ENCODE measurements at places on chromosomes 4 and X. TPM values are rescaled to one million over a fixed set of nuclear protein-coding genes. Genes with fewer than 3 reads are reported as not detected.

GRCh38 chr4:125938541-125938940 is 623.8 kb downstream of the FAT4 start:
- DNase-seq = no peak
- no peak overlapping the region for H3K4me3 ChIP-seq
- H3K36me3 ChIP-seq = no peaks in the 10 kb centered on the region
- H3K27ac ChIP-seq = no peak overlapping the region
- no peaks in the 10 kb centered on the region for H3K27me3 ChIP-seq

DNA sequence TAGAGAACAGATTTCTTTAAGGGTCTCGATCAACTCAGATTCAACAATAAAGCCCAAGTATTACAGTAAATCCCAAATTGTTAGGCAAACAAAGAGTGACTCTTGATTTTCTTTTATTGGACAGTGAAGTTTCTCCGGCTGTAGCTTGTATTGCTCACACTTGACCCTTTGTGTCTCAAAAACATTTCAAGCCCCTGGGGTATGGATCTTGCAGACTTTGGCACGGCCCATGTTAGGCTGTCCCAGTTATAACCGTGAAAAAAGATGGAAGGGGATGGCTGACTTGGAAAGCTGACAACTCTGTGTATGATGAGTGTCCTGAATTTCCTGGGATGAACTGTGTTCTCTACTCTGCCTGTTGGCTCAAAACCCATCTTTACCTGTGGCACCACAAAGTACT is 356.1 kb downstream of the SLITRK2 start:
- DNase-seq = no peak
- H3K4me1 ChIP-seq = no peaks in the 10 kb centered on the region
- no peak overlapping the region for H3K27ac ChIP-seq
- no peaks in the 10 kb centered on the region for H3K27me3 ChIP-seq
- no peaks in the 10 kb centered on the region for H3K36me3 ChIP-seq

DNA sequence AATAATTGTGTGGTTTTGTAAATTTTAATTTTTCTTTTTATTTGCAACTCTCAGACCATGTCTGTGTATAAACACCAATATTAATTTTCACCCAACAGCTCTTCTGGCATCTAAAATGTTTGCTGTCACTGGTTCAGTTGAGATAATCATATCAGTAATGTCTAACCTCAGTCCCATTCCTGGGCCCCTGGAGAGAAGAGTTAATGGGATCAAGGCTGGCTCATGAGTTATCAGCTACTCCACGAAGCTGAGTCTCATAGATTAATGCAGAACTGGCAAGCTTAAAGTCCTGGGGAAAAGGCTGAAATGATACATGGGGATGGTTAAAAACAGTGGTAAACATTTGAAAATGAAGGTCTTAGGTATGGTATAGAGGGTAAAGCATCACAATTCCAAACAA is 28.4 kb upstream of the TSPAN5 start:
- DNase-seq = no peak
- H3K27me3 ChIP-seq = no peaks in the 10 kb centered on the region
- peaks cover 16% of the 10 kb centered on the region for H3K4me1 ChIP-seq
- H3K27ac ChIP-seq = no peak overlapping the region
- H3K4me3 ChIP-seq = no peak overlapping the region
- H3K36me3 ChIP-seq = peaks cover 2% of the 10 kb centered on the region

DNA sequence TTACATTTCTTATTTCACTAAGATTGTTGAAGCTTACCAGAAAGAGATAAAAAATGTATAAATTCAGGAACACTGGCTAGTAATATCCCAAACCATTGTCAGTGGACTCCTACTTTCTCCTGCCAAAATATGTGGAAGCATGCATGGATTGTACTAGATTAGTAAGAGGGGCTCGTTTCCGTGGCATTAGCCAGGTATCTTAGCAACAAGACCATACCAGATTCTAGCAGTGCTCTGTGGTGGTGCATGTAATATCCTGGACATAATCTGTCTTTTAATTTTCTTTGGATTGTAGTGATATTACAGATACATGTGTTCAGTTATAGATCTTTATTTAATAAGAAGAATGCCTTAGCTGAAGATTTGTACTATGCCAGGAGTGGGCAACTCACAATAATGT is 371.9 kb upstream of the PITX2 start:
- H3K4me3 ChIP-seq = no peak overlapping the region
- no peak for DNase-seq
- H3K36me3 ChIP-seq = no peaks in the 10 kb centered on the region
- H3K27ac ChIP-seq = no peak overlapping the region

DNA sequence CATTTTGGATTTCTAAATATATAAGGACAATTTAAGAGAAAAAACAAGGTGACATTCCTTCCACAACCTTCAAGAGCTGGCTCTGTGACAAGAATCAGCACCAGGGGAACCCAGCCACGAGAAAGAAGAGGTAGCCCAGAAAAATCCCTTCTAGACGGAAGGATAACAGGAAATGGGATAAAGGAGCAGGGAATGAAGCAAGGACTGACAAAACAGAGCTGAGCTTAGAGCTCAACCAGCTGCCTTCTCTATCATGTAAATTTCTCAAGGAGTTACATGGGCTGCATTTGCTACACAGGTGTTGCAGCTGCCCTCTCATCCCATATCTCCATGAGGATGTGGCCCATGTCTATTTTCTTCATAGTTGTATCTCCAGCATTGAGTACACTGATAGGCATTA is 154.2 kb upstream of the PRDX4 start:
- DNase-seq = no peak

DNA sequence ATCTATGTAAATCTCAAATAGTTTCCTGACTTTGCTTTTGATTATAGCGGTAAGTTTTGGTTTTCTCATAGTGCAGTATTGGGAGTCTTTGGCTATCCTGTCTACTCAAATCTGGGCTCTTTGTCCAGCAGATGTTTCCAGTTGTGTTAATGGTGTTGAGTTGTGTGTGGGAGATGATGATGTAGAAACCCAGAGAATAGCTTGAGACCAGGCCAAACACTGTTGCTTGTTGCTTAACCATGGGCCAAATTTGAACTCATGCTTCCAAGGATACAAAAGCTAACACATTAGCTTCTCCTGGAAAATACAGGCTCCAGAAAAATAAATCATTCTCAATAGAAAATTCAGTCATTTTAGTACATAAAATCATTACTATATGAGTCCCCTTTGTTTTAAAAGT is 82.6 kb upstream of the GYPA start:
- no peaks in the 10 kb centered on the region for H3K4me1 ChIP-seq
- H3K27me3 ChIP-seq = no peaks in the 10 kb centered on the region
- DNase-seq = no peak
- H3K4me3 ChIP-seq = no peak overlapping the region
- H3K36me3 ChIP-seq = no peaks in the 10 kb centered on the region

DNA sequence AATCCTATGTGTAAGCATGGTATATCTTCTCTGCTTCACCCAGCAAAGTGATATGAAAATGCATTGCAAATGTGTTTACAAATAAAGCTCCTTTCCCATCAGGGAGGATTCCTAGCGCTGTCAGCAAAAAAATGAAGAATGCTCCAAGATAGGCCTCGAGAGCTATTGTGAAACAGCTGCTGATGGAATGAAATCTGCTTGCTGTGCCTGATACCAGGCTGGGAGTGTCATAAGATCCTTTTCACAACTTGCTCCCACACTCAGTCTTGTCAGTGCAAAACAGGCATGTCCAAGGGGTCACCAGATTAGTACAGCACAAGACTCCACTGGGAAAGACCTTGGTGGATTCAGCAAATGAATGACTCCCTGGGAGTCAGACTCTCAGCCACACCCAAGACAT is 34.1 kb downstream of the HNRNPH2 start:
- H3K36me3 ChIP-seq = peaks cover 8% of the 10 kb centered on the region
- H3K27me3 ChIP-seq = no peaks in the 10 kb centered on the region
- DNase-seq = no peak
- peaks cover 2% of the 10 kb centered on the region for H3K4me1 ChIP-seq
- H3K4me3 ChIP-seq = no peak overlapping the region
- no peak overlapping the region for H3K27ac ChIP-seq

GRCh38 chr4:165662341-165662740 is 210.7 kb upstream of the TLL1 start:
- no peak overlapping the region for H3K4me3 ChIP-seq
- H3K27me3 ChIP-seq = no peaks in the 10 kb centered on the region
- H3K4me1 ChIP-seq = no peaks in the 10 kb centered on the region
- H3K27ac ChIP-seq = no peak overlapping the region
- no peaks in the 10 kb centered on the region for H3K36me3 ChIP-seq
- no peak for DNase-seq

- H3K4me3 ChIP-seq = no peak overlapping the region
- DNase-seq = no peak
- H3K4me1 ChIP-seq = peaks cover 7% of the 10 kb centered on the region
- no peak overlapping the region for H3K27ac ChIP-seq
- H3K36me3 ChIP-seq = no peaks in the 10 kb centered on the region
These were observed 50.1 kb upstream of the SYTL5 start for GRCh38 chrX:37956223-37956622.

DNA sequence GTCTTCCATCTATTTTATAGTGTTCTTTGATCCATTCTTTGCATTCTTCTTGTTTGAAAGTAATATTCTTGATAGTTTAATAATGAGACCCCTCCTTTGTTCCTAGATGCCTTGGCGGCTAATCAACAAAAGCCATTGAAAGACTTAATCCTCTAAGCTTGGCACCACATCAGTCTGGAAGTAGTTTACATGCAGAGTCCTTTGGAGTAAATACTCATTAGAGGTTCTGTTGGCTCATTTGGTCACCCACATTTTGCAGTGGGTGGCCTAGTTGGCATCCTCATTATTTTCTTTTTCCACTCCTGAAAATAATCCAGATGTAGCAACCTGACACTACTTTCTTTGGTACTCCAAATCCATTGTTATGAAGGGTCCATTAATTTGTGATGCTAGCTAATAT is 64.5 kb downstream of the DKK2 start:
- DNase-seq = no peak
- H3K4me3 ChIP-seq = no peak overlapping the region
- no peaks in the 10 kb centered on the region for H3K36me3 ChIP-seq

DNA sequence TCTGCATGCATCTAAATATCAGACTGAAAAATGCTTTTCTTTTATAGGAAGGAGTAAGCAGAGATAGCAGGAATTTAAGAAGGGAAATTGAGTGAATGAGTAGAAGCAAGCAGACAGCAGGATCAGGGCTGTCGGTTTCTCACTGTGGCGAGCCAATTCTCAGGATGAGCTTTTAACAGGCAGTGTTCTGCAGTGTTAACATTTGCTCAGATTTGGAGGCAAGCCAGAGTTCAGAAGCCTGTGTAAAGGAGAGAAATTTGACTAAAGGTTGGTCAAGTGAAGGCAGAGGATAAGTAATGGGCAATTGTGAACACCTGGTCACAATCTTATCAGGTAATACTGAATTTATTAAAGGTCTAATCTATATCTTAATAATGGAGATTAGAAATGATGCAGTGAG is 133.3 kb upstream of the MAGEB16 start:
- DNase-seq = no peak
- H3K4me3 ChIP-seq = no peak overlapping the region
- H3K27ac ChIP-seq = no peak overlapping the region
- H3K27me3 ChIP-seq = no peaks in the 10 kb centered on the region

DNA sequence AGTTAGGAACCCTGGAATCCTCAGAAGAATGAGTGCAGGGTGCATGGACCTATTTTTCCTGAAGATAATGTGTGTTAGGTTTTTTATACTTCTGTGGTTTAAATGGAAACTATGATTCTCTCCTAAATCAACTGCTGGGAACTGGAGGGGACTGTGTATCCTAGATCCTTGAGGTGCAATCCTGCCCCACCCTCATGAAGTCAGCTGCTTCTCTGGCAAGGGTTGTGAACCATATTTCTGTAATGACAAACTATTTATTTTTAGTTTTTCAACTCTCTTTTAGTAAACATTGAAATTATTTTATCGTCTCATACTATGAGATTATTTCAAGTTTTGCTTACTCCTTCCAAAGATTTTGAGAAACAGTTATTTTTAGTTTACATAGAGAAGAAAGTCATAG is 25.8 kb upstream of the VEGFC start:
- DNase-seq = no peak
- H3K36me3 ChIP-seq = no peaks in the 10 kb centered on the region

DNA sequence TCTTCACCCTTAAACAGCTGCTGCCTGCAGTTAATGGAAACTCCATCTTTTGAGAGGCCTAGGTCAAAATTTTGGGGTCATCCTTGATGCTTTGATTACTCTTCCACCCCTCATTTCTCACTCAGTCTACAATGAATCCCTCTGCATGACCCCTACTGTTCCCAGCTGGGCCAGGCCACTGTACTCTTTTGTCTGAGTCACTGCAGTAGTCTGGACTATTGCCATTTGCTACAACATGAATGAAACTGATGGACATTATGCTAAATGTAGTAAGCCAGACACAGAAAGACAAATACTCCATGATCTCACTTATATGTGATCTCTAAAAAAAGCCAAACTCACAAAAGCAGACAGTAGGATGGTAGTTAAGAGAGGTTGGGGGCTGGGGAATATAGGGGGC is 28.3 kb downstream of the STK32B start:
- no peak overlapping the region for H3K4me3 ChIP-seq
- H3K27ac ChIP-seq = no peak overlapping the region
- no peak for DNase-seq
- H3K4me1 ChIP-seq = no peaks in the 10 kb centered on the region
- no peaks in the 10 kb centered on the region for H3K27me3 ChIP-seq

GRCh38 chr4:38948551-38948950 is 80.9 kb downstream of the FAM114A1 start:
- DNase-seq = no peak
- H3K4me3 ChIP-seq = no peak overlapping the region
- H3K36me3 ChIP-seq = no peaks in the 10 kb centered on the region
- H3K4me1 ChIP-seq = peaks cover 24% of the 10 kb centered on the region
- H3K27ac ChIP-seq = no peak overlapping the region

- H3K4me1 ChIP-seq = no peaks in the 10 kb centered on the region
- DNase-seq = no peak
- H3K27ac ChIP-seq = no peak overlapping the region
- no peaks in the 10 kb centered on the region for H3K27me3 ChIP-seq
These were observed 45.9 kb upstream of the RPA4 start for GRCh38 chrX:96837808-96838207.

- peaks cover 2% of the 10 kb centered on the region for H3K36me3 ChIP-seq
- H3K27me3 ChIP-seq = no peaks in the 10 kb centered on the region
- no peak for DNase-seq
- no peak overlapping the region for H3K27ac ChIP-seq
- H3K4me1 ChIP-seq = peaks cover 5% of the 10 kb centered on the region
These were observed 60.1 kb upstream of the ACSL4 start for GRCh38 chrX:109793191-109793590.

- no peaks in the 10 kb centered on the region for H3K36me3 ChIP-seq
- H3K27me3 ChIP-seq = no peaks in the 10 kb centered on the region
- no peak overlapping the region for H3K27ac ChIP-seq
- H3K4me3 ChIP-seq = no peak overlapping the region
- DNase-seq = no peak
These were observed 18.3 kb upstream of the HHIP start for GRCh38 chr4:144627663-144628076.

GRCh38 chrX:126886997-126887396 is 67.5 kb downstream of the PRR32 start:
- H3K36me3 ChIP-seq = no peaks in the 10 kb centered on the region
- no peak overlapping the region for H3K4me3 ChIP-seq
- no peaks in the 10 kb centered on the region for H3K4me1 ChIP-seq
- DNase-seq = no peak

GRCh38 chr4:83196921-83197320 is 82.4 kb upstream of the PLAC8 start:
- peaks cover 1% of the 10 kb centered on the region for H3K4me1 ChIP-seq
- DNase-seq = no peak
- H3K27ac ChIP-seq = no peak overlapping the region
- no peak overlapping the region for H3K4me3 ChIP-seq

The MAGEB16 gene
- not detected for total RNA-seq

The METTL14 gene
- total RNA-seq = 47.8 TPM

The PRPS1 gene
- total RNA-seq = 75.7 TPM

The ARAF gene
- total RNA-seq = 61.5 TPM

The FAM47E gene
- not detected for total RNA-seq

All from activated CD8-positive, alpha-beta memory T cell treated with anti-CD3 and anti-CD28 coated beads, Interleukin-2, amount 10 ng/mL, durations not matched to agents 7 days and 5 days (primary cell).